DND-41 (cell line): ENCODE measurements at places on chromosomes 11 and 22.

- DNase-seq: no peak
Measured at GRCh38 chr11:66637557-66638176, 836 bp upstream of the RBM4 start.

- DNase-seq: no peak
Measured at GRCh38 chr22:23557467-23557866, 22.6 kb downstream of the IGLL1 start.

DNA sequence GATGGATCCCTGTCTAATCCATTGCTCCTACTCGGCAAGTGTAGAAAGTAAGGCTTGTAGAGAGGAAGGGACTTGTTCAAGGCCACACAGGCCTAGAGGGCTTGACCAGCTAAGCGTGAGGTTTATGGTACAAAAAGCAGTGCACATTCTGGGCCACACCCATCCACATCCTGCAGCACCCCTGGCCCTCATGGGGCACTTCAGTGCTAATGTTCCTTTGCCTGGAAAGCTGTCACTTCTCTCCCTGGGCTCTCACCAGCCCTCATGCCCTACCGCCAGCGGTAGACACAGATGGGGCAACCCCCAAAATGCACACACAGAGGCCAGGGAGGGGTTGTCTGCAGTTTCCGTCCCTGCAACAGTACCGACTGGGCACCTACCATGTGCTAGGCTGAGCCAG lies 7.1 kb upstream of the MGAT3 start:
- DNase-seq: no peak

GRCh38 chr11:91164452-91164822 lies 941.6 kb upstream of the CHORDC1 start:
- no peak for DNase-seq

- DNase-seq: no peak
Measured at GRCh38 chr22:20396639-20397038, 2.7 kb downstream of the ZNF74 start.

- no peak for DNase-seq
Measured at GRCh38 chr22:40553014-40553554, 83.4 kb downstream of the MRTFA start.

DNA sequence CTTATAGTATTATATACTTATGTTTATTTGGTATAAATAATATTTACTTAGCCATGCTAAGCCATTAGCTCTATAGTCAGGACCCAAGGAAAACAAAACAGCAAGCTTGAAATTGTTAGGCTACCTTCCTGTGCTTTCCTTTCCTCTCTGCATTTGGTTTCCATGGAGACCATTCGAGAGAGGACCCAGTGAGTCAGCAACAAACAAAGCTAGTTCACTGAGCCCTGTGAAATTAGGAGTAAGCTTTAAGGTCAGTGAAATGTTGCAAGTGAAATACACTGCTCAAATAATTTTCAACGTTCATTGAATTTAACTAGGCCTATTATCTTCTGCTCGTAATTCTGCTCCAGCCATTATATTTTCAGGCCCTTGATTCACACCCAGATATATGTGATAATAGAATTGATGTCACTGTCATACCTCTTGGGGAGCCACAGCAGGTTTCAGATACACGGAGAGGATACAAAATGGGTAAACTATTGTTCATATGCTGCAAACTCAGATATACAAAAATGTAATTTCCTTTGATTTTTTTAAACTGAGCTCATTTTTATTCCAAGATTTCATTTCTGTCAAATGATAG lies 9.1 kb upstream of the OR10D3 start:
- DNase-seq: no peak

DNA sequence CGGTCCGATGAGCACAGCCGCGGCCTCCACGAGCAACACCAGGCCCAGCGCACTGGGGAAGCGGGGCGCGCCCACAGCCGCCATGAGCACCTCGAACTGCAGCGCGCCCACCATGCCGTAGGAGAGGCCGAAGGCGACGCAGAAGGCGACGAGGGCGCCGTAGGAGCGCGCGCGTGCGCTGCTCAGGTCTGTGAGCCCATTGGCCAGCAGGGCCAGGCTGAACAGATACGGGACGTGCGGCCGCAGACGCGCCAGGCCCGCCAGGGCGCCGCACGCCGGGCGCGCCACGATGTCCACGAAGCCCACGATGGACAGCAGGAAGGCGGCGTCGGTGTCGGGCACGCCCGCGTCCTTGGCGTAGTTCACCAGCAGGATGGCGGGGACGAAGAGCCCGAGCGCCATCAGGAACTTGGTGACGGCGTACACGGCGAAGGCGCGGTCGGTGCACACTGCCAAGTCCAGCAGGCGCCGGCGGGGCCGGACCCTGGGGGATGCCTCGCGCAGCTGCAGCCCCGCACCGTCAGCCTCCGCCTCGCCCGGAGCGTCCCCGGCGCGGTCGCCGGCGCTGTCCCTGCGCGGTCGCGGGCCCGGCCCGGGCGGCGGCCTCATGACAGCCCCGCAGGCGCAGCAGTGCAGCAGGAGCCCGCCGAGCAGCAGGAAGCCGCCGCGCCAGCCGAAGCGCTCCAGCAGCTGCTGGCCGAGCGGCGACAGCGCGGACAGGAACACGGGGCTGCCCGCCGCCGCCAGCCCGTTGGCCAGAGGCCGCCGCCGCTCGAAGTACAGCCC lies 2.9 kb downstream of the SLC16A8 start:
- DNase-seq: no peak

DNA sequence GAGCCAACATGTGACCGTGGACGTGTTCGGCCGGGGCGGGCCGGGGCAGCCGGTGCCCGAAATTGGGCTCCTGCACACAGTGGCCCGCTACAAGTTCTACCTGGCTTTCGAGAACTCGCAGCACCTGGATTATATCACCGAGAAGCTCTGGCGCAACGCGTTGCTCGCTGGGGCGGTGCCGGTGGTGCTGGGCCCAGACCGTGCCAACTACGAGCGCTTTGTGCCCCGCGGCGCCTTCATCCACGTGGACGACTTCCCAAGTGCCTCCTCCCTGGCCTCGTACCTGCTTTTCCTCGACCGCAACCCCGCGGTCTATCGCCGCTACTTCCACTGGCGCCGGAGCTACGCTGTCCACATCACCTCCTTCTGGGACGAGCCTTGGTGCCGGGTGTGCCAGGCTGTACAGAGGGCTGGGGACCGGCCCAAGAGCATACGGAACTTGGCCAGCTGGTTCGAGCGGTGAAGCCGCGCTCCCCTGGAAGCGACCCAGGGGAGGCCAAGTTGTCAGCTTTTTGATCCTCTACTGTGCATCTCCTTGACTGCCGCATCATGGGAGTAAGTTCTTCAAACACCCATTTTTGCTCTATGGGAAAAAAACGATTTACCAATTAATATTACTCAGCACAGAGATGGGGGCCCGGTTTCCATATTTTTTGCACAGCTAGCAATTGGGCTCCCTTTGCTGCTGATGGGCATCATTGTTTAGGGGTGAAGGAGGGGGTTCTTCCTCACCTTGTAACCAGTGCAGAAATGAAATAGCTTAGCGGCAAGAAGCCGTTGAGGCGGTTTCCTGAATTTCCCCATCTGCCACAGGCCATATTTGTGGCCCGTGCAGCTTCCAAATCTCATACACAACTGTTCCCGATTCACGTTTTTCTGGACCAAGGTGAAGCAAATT lies 1.8 kb downstream of the FUT4 start:
- DNase-seq: peak; percentile 6

GRCh38 chr11:19849107-19849789 lies 136.6 kb downstream of the NAV2 start:
- no peak for DNase-seq

GRCh38 chr22:46029574-46030200 lies 52.7 kb upstream of the WNT7B start:
- no peak for DNase-seq

DNA sequence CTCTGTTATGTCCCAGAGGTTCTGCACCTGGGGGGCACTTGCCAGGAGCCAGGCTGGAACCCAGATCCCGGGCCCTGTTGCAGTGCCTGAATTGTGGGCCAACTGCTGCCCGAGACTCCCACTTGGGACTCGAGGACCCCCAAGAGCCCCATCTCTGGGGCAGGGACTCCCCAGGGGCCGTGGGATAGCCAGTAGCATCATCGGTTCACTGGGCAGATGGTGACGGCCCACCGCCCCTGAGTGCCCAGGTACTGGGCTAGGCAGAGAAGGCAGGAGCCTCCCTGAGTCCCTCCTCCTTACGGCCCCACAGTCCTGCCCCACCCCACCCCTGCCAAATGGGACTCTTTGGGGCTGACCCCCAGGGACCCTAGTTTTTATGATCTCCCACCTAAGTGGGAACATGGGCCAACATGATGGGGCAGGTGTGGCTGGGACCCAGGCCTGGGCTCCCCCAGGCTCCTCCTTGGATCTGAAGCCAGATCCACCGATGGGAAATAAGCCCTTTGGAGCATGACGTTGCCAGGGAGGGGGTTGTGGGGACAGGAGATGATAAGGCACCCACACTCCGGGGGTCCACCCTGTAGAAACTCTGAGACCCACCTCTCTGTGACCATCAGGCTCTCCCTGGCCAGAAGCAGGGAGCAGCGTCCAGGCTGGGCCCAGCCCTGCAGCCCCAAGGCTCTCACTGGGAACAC lies 94.5 kb upstream of the FGF3 start:
- DNase-seq: no peak

GRCh38 chr22:23574371-23574811 lies 5.7 kb downstream of the IGLL1 start:
- no peak for DNase-seq

DNA sequence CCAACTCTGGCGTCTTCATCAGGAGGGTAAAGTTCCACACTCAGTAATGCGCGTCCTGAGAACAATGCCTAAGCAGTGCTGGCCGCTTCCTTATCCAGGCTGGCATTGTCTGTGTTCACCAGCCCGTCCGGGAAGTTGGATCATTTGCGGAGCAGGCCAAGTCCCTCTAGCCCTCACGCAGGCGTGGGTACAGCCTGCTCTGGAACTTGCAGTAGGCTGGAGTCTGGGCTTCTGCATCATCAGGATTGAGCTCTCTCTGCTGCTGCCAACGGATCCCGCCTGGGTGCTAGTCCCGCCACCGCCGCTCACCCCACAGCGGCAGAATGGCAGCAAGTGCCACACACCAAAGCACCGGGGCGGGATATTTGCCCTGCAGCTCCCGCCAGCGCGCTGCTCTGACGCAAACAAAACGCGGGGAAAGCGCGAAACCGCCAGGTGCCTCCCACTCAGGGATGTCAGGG lies 29.0 kb downstream of the GLYATL1 start:
- no peak for DNase-seq

GRCh38 chr11:34176751-34177209 lies 71.4 kb downstream of the NAT10 start:
- DNase-seq: no peak

GRCh38 chr11:27777033-27777432 lies 76.8 kb upstream of the BDNF start:
- no peak for DNase-seq

DNA sequence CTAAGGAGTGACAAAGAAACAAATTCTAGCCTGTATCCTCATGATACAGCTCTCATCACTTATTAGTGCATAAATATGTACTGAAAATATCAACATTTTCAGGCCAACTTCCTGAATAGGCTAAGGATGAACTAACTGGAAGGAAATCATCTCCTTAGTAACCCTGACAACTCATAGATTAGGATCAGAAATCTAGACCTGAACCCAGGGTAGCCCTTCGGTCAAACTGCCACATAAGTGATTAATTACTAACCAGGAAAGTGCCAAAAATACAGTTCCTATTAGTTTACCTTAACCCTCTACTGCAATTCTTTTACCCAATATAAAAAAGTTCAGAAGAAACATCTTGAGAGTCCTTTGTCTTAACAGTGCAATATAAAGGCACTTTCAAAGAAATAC lies 40.0 kb downstream of the AMBRA1 start:
- no peak for DNase-seq

DNA sequence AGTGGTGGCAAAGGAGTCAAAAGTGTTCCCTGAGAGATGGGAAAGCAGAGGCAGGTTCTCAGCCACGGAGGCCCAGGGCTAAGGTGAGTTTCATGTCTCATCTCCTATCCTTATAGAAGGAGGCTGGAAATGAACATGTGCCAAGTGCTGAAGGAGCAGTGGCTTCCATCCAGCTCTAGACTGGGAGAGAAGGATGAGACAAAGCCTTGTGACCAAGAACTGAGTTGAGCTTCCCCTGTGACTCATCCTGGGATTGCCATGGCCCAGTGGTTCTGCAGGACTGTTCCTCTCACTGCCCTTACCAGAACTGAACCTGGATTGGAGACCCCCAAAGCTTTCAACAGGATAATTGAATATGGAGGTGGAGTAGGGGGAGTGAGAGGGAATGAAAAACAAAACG lies 16.7 kb upstream of the OR9Q1 start:
- DNase-seq: no peak

DNA sequence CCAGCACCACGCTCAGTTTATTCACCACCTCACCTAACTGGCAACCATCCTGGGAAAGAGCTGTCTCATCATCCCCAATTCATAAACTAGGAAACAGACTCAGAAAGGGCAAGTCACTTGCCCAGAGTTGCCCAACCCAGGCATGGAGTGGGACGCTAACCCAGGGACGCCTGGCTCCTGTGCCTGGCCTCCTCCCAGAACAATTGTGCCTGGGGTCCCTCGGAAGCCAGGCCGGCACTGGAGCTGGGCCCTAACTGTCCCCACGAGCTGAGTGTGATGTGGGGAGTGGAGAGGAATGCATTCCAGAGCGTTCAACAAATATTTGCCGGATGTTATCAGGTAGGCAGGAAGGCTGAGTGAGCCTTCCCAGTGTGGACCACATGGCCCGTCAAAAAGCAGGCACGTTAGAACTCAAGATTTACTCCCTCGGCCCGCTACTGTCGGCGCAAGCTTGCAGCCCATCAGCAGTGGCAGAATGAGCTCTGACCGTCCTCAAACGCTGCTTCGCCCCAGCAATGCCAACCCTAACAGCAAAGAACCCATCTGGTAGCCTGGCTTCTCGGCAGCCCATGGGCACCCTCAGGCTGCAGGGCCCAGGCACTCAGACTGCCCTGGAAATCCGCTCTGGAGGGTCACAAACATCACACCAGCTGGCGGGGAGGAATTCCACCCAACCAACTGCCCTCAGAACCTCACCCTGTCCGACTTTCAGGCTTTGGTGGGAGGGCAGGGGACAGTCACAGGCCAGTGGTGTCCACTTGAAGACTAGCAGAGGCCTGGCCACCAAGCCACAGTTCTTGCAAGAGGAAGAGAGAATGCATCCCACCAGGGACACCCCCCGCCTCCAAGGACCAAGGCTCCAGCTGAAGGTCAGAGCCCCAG lies 35.6 kb downstream of the MYH9 start:
- no peak for DNase-seq

DNA sequence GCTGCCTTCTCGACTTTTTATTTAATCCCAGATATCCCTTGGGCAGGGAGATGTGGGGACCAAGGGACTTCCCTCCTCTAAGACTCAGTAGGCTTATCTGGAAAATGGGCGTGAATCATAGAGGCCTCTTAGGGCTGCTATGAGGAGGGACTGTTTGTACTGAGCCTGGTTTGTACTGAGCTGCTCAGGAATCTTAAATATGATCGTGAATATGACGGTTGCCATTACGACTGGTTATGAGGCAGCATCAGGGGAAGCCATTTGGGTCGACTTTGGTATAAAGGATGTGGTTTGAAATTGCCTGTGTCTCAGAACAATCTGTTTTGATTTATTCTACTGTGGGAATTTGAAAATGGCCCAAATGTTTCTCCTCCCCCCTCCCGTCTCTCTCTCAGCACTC lies 20.6 kb downstream of the TSPAN18 start:
- DNase-seq: no peak
